Fibroblast of pulmonary artery (primary cell): ENCODE measurements at places on chromosomes 2 and 18.
A peak's percentile ranks its signal among the peaks of the same experiment; 100 is the strongest.

- peak; percentile 54 for DNase-seq
Measured at GRCh38 chr2:27085673-27086089, 891 bp upstream of the KHK start.

DNA sequence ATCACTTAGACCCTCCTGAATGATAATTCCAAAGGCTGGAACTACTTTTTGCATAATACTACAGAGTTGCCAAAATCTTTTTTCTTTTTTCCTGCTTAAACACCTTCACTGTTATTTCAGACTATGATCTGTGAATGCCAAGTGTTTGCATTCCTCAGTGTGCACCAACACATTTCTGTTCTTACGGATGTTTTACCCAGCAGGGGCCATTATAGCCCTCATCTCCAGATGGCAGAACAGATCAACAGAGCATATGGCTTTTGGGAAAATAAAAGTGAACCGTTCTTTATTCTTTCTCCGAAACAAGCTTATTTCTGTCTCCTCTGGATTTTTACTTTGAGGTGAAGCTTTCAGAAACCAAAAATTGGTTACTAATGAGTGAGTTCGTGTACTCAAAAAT lies 1226.6 kb upstream of the FAM98A start:
- no peak for DNase-seq

DNA sequence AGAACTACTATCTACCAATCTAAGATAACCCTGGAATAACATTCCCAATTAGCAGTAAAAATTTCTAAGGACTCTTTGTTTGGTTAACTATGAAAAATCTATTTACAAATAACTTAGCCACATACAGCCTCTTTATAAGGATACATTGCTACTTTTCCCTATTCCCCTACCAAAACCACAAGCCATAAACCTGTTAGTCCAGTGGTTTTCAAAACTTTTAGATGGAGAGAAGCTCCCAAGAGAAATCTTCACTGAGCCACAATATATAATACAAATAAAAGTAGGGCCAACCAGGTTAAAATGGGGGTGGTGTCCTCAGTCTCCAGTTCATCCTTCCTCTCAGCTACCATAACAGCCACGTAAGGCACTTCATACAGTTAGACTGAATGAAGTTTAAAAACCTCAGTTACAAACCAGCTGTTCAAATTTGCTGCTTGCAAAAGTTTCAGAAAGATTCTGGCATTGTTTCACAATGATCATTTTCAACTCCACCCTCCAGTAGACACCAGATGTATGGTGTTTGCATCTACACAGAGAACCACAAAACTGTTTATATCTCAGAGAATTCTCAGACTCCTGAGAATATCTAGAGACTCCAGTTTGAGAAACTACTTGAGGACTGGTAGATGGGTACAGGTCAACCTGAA lies 26.0 kb downstream of the SOS1 start:
- peak; percentile 59 for DNase-seq

DNA sequence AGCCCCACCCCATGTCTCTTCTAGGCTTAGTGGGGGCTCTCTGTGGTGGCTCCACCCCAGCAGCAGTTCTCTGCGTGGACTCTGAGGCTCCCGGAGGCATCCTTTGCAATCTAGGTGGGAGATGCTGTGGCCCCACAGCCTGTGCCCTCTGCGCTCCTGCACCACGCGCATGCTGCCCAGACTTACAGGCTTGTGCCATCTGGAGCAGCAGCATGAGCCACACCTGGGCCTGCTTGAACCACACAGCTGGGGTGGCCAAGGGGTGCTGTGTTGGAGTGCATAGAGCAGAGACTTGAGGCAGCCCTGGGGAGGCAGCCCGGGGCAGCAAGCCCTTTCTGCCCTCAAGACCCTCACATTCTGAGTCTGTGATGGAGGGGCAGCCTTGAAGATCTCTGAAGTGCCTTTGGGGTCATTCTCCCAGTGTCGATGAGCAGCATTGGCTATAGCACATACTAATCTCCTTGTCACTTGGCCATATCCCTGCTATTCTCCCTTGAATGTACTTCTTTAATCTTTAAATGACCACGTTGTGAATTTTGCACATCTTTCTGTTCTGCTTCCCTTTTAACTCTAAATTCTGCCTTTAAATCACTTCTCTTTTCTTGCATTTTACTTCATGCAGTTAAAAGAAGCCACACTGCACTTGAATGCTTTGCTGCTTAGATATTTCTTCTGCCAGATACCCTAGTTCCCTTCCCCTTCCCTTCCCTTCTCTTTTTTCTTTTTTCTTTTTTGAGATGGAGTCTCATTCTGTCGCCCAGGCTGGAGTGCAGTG lies 62.4 kb downstream of the NCAPH start:
- no peak for DNase-seq

DNA sequence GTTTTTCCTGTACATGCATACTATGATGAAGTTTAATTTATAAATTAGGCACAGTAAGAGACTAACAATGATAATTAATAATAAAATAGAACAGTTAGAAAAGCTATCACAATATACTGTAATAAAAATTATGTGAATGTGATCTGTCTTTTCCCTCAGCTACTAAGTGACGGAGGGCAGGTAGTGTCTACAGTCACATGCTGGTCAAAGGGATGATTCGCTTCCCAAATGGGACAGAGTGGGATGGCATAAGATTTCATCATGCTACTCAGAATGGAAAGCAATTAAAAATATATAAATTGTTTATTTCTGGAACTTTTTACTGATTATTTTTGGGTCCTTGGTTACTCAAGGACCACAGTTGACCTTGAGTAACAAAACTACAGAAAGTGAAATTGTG lies 71.5 kb downstream of the DAW1 start:
- DNase-seq, result no peak

- DNase-seq, result no peak
Measured at GRCh38 chr18:28789502-28789901, 612.6 kb upstream of the CDH2 start.

DNA sequence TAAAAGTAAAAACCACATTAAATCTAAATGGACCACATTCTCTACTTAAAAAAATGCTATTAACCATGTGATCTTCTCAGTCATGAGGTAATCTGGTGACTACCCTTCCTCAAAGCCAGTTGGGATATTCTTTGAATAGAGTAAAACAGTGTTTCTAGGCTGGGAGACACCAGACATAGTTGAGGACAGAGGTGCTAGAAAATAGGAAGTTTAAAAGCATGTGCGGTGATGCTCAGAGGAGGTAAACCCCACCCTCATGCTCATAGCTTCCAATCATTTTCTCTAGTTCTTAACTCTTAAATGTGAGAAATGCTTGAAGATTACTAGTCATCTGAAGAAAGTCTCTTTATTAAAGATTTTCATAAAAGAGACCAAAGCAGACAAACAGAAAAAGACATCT lies 30.7 kb upstream of the ELAC1 start:
- DNase-seq, result no peak
